ENCODE measurements at places on chromosomes 16 and 17.

GRCh38 chr17:34173241-34173640 lies 81.8 kb upstream of the CCL2 start:
- DNase-seq = no peak

GRCh38 chr16:1211451-1212268 lies 13.4 kb downstream of the TPSG1 start:
- no peak for DNase-seq

DNA sequence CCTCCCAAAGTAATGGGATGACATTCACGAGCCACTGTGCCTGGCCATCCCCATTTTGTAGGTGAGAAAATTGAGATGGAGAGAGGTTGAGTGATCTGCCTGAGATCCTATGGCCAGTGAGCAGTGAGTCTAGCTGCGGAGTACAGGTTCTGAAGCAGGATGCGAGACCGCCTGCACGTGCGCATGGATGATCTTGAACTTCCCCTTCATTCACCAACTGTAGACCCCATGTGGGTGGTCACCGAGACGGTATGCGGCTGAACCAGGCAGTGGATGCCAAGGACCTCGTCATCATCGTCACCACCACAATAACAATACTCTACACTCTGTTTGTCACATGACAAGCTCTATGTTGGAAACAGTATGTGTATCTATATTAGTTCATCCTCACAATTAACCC lies 6.2 kb upstream of the SPNS3 start:
- no peak for DNase-seq

- DNase-seq = no peak
These were observed 143.1 kb downstream of the GSG1L start for GRCh38 chr16:27920391-27920891.

GRCh38 chr16:4372578-4373355 lies 1.1 kb downstream of the VASN start:
- DNase-seq = no peak

- DNase-seq = no peak
These were observed 229.4 kb downstream of the CCDC182 start for GRCh38 chr17:57515662-57516211.

- no peak for DNase-seq
These were observed 36.3 kb downstream of the GNA13 start for GRCh38 chr17:65020284-65020683.

DNA sequence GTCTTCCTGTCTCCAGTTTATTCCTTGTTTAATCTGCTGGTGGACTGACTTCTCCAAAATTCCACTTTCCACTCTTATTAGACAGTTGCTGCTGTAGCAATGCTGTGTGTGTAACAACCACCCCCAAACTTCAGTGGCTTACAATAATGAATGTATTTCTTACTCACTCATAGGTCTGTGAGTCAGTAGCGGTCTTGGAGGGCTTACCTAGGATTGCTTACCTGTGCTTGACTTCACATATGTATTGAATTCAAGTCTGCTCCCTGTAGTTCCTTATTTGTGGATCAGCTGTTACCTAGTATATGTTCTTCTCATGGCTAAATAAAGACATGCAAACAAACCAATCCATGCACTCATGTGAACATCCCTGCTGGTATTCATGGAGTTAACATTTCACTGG lies 224.6 kb downstream of the MAP2K6 start:
- DNase-seq = no peak

DNA sequence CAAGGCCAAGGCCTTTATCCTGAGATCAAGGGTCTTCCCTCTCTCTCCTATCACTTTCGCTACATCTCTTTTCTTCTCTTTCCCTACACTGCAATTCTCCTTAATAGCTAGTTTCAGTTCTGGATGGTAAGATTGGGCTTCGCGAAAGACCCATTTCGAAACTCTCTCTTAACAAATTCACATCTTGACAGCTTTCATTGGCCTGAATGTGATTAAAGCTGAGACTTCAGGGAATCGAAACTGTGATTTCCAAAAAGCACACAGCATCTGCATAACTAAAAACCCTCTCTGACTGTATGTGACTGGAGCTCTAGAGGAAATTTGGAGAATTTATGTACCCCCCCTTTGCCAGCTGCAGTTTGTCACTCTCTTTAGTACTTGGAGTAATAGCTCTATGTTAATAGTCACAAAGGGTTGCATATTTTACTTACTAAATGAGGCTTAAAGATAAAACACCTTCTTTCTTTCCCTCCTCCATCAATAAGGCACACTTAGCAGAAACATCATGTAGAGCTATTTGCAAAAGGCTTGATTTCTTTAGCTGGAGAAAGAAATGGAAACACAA lies 105.3 kb upstream of the FAM20A start:
- no peak for DNase-seq

DNA sequence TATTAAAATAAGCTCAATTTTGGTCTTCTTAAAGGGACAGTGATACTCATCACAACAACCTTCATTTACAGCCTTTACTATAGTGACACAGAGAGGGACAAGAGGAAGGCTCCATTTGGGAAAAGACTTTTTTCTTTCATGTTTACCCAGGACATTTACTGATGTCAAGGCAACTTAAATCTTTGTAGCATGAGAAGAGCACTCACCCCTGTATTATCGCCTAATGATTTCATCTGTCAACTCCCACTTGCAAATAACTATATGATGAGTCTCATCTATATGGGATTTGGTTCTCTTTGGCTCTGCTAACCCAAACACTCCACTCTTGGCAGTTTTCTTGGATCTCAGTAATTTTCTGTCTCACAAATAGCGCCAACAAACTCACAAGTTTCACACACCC lies 24.1 kb downstream of the BLMH start:
- no peak for DNase-seq

GRCh38 chr16:56836410-56837230 lies 28.4 kb upstream of the SLC12A3 start:
- DNase-seq = no peak

DNA sequence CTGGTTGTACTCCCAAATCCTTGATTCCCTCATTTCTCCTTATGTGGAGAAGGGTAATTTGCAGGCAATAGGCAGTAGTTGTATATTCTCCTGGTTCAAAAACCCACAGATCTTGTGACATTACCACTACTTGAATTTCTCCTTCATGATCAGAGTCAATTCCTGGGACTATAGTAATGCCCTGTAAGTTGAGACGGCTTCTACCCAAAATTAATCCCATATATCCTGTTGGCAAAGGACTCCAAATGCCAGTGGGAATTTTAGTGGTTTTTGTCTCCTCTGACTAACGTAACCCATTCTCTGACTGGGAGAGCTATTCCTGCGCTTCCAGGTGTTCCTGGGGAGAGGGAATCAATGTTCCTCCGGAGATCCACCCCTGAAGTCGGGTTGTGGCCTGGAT lies 11.6 kb upstream of the ZNF689 start:
- DNase-seq = no peak

DNA sequence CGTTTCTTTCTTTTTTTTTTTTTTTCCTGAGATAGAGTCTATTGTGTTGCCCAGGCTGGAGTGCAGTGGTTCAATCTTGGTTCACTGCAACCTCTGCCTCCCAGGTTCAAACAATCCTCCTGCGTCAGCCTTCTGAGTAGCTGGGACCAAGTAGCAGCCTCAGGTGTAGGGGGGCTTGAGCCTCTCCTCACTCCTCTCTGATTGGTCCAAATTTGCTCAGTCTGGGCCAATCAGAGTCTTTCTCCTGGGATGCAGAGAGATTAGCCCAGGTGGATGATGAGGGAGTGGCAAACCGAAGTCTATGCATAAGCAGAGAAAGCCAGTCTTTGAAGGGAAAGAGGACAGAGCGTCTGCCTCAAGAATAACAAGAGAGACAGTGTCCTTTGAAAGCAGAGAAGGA lies 99.0 kb downstream of the BMERB1 start:
- no peak for DNase-seq

- no peak for DNase-seq
These were observed 832 bp downstream of the CARHSP1 start for GRCh38 chr16:8867932-8868415.

DNA sequence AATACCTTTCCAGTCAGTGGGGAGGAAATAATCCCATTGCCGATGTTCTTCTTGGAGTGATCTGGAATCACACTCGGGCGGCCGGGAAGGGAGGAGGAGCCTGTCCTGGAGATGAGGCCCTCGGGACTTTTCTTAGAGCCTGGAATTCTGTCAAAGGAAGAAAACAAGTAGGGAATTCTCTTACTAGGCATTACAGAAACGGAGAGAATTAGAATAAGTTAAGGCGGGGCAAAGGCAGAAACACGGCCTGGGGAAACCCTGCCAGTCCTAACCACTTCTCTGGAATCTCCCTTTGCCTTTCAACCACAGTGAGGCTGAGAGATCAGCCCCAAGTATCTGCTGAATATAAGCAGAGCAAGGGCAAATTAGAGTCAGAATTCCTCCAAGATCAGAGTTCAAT lies 27.8 kb downstream of the USP36 start:
- no peak for DNase-seq

DNA sequence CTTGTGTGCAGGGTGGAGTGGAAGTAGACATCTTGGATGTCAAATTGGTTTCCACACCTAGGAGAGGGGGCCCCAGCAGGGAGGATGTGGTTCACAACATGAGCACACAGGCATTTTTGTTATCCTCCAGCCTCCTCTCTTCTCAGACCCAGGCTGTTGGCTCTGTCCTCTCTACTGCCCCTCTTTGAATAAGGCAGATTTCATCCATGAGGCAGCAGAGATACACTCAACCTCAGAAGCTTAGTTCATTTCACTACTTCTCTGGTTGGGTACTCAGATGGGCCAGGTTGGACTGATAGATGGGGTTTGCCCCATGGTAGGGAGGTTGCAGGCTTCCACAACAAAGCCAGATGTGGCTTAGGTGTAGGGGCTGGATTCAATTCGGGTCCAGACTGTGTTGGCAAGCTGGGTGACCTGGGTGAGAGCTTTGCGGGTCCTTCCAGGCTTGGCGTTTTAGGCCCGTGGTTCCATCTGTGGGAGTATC lies 22.2 kb upstream of the NFATC3 start:
- DNase-seq = no peak

DNA sequence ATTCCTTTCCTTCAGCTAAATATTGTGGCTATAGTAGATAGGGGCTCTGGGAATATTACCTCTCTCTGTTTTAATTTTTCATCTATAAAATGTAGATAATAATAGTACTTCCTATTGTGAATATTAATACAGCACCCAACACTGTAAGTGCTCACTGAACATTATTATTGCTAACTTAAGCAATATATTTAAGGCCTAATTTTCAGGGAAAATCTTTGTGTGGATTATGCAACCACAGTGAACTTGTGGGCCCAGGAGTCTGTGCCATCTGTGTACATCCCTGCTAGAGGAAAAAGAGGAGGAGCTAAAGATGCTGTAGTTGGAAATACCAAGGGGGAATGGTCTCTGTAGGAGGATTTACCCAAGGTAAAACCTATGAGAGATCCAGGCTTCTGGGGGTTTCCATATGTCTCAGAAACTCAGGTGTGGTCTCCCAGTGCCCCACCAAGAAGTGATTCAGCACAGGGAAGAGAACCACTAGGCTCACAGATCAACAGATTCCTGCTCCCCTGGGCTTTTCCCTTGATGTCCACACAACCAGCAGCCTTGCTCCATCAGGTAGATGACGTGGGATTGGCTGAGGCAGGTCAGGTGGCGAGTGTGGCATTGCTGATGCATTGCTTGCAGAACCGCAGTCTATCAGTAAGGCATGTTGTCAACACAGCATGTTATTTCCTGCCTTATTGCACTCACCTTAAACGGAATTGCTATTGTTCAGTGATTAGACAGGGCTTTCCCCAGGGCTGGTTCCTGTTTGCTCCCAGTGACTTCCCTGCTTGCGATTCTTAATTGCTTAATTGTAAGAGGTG lies 1.6 kb upstream of the N4BP1 start:
- no peak for DNase-seq

DNA sequence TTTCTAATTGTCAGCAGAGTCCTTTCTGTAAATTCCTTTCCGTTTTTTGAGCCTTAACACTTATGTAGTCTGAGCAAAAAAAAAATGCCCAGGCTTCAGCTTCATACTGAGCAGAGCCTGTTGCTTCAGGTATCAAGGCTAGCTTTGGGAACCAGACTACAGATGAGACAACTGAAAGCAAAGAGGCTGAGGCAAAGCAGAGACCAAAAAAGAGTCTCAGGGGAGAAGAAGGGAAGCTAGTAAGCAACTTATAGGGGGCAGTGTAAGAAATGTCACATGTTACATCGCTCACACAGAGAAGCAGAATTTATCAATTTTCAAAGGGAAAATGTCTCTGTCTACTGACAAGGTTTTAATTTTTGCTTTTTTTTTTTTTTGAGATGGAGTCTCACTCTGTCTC lies 3.3 kb downstream of the HASPIN start:
- DNase-seq = no peak

- DNase-seq = peak; percentile 53
These were observed 516 bp downstream of the SLC16A6 start for GRCh38 chr17:68290268-68290954.

DNA sequence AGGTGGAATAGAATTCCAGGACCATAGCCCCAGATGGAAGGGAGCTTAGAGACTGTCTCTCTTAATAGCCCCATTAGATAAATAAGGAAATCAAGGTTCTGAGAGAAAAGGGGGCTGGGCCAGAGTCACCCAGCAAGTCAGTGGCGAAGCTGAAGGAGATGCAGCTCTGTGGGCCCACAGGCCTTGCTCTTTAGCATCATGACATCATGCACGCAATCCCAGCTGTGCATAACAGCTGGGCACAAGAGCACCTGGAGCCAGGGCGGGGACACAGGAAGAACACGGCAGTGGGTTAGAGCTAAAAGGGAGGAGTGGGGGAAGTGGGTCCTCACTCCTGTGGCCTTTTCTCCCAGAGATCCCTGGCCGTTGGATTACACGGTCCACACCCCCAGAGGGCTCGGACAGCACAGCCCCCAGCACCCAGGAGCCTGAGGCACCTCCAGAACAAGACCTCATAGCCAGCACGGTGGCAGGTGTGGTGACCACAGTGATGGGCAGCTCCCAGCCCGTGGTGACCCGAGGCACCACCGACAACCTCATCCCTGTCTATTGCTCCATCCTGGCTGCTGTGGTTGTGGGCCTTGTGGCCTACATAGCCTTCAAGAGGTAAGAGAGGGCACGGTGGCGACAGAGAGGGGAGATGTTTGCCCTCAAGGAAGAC lies 15.1 kb downstream of the NGFR start:
- no peak for DNase-seq

DNA sequence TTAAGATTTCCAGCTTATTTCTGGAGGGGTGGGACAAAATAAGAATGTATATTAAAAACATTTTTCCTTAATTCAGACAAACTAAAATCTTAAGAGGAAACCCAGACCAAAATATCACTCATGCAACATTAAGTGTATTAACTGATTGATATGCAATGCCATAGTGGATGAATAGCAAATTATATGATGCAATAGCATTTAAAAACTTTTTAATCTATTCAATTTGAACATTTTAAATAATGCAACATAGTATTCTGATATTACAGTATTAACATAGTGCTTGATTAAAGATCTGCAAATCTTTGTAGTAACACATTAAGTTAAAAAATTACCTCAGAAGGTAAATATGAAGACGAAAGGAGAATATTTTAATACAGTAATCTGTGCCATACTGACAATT lies 15.3 kb upstream of the INTS2 start:
- DNase-seq = no peak
